ENCODE measurements at places on chromosomes 3 and 15. TPM values are rescaled to one million over a fixed set of nuclear protein-coding genes. Genes with fewer than 3 reads are reported as not detected.

DNA sequence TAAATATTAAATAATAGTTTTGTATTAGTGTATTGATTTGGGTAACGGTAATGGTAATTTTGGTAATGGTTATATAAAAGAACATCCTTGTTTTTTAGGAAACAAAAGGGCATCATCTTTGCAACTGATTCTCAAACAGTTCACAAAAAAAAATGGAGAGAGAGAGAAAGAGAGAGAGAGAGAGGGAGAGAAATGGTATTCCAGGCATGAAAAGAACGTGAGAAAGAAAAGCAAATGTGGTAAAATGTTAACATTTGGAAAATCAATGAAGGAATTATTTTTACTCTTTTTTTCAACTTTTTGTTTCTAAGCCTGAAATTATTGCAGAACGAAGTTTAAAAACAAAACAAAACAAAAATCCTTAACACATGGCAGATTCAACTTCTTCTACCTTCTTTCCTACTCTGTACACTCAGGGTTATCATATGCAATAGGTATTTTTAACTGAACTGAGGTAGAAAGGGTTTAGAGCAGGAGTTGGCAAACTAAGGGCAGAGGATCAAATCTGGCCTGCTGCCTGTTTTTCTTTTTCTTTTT, 2.2 kb upstream of the GLB1 start:
- no peak for DNase-seq

DNA sequence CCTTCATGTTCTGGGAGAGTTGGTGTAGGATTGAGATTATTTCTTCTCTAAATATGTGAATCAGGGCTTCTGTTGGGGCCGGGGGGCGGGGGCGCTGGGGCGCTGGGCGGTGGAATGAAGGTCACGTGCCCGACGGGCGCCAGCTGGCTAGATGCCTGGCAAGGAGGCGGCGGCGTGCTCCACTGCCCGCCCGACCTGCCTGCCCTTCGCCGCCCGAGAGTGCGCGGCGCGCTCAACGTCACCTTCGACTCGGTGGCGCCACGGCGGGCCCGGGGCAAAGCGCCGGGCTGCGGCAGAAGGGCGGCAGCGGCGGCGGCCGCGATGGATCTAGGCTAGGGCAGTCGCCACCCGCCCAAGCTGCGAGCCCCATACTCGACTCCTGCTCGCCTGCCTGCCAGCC, 47.0 kb upstream of the LHFPL4 start:
- no peak for DNase-seq

DNA sequence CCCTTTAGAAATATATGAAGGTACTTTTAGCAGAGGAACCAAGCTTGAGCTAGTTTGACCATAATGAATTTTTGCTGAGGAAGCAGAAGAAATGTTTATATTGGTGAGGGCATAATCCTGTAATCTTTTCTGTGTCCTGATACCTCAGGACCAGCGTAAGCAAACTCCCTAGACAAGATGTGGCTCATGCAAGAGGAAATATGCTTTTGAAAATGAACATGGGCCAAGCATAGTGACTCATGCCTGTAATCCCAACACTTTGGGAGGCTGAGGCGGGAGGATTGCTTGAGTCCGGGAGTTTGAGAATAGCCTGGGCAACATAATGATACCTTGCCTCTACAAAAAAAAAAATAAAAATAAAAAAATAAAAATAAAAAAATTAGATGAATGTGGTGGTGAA, 78.5 kb downstream of the PPARG start:
- DNase-seq, result no peak

DNA sequence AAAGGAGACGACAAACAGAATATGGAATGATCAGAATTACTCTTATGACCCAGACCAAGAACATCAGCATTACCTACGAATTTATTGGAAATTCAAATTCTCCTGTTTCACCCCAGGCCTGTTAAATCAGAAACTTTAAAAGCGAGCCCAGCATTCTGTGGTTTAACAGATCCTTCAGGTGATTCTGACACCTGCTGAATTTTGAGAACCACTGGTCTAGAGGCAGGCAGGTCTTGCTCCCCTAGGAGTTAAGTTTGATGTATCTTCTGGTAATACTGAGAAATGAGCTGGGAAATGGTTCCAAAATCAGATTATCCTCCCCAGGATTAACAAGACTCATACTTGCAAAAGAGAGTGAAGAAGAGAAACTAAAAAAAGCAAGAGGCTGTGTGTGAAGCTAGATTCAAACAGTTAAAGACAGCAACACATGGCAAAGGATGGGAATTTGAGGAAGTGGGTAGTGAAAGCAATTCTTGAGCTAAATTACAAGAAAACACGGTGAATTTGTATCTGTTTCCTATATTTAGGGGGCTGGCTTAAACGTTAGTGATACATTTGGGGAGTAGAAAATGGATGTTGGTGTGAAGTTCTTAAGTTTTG, 66.0 kb downstream of the FLNB start:
- DNase-seq, result no peak

DNA sequence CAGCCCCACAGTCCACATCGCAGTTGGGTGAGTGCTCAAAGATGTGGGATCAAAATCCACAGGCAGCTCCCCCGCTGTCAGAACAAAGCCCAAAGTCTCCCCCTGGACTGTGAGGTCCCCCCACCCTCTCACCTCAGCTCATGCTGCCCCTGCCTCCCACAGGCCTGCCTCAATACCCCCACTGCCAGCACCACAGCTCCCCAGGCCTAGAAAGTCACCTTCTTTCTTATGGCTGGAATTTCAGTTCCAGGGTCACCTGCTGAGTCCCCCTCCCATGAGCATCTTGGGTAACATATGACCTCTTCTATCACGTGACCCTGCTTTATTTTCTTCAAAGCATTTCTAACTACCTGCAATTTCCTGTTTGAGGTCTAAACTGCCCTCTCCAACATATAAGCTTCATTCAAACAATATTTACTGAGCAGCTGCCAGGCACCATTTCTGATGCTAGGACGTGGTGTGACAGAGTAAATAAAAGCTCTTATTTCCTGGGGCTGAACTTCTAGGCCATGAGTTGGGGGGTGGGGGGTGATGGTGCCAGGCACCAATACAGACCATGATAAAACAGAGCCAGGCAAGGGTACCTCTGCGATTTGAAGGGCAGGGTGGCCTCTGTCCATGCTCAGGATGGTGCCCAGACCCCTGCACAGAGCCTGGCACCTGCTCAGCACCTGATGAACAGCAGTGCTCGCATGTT, 2.4 kb upstream of the TMEM89 start:
- DNase-seq, result no peak

DNA sequence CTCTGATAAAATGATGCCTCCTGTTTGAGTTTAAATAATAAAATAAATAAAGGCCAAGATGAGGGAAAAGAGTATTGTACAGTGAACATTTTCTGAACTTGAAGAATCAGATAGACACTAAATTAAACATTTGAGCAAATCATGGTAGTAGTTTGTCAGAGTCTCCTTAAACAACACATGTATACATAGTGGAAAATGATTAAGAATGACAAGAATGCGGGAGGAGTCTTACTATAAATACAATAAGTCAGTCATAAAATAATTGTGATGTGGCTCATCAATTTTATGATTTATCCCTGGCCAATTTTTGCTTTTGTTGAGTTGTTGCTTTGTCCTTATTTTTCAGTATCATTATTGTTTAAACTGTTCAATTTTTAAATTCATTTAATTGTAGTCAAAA, 158.0 kb upstream of the TMC3 start:
- no peak for DNase-seq

DNA sequence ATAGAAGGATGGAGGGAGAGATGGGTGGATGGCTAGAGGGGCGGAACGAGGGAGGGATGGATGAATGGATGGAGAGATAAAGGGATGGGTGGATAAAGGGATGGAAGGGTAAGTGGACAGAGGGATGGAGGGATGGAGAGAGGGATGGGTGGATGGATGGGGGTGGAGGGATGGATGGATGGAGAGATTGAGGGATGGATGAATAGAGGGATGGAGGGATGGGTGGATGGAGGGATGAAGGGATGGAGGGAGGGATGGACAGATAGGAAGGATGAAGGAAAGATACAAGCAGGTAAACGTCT, 313.3 kb downstream of the UACA start:
- DNase-seq, result no peak

DNA sequence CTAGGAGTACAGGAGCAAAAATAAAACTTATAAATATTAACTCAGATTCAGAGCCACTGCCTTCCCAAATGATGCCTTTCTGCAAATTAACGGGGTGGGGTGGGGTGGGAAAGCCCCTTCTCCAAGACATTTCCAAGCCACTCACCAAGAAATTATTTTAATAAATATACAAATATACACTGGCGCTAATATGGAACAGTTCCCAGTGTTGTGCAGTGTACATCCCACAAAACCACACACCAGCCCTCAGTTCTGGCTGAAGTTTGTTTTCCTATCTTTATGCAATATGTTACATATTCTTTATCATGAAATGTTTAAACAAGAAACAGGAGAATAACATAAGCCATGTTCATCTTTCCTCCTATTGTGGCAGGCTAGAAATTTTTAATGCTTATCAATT, 53.0 kb upstream of the GYG1 start:
- DNase-seq, result no peak

Gene TTLL3
- 66.0 TPM for total RNA-seq

Gene CMSS1
- 18.4 TPM for total RNA-seq

Gene SCG5
- 2.4 TPM for total RNA-seq

Gene ZIC4
- not detected for total RNA-seq

DNA sequence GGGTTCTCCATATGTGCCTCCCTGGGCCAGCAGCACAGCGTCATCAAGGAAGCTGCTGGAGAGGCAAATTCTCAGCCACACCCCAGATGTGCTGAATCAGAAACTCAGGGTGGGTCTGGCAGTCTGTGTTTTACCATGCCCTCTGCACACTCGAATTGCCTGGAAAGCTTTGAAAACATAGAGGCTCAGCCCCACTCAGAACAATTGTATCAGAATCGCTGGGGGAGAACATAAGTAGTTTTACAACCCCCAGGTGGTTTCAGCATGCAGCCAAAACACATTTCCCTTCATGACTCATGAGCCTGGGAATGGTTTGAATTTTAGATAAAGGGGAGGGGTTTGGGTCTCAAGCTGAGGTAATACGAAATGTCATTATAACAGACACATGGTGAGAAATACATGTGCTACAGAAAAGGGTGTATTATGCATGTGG, 9.6 kb downstream of the TGM4 start:
- DNase-seq, result no peak

GRCh38 chr3:29319262-29319661, 38.4 kb downstream of the RBMS3 start:
- DNase-seq, result no peak

DNA sequence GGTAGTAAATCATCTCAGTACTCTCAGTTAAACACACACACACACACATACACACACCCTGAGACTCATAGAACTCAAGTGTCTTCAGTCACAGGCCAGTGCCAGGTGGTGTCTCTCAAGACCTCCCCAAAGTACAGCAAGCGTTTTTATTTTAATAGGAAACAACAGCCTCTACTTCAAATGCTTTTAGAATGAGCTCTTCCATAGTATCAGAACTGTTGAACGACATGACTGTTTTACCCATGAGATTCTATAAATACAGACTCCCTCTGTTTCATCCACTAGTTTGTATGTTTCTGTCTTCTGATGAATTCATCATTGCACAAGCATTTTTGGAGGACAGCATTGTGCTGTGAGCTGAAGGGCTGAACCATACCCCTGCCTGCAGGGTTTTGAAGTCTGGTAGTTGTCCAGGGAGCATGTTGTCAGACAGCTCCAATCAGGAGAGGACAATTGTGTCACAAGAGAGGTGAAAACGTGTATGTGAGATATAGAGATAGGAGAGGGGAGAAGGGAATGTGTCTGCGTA, 201.0 kb upstream of the BCL6 start:
- no peak for DNase-seq

DNA sequence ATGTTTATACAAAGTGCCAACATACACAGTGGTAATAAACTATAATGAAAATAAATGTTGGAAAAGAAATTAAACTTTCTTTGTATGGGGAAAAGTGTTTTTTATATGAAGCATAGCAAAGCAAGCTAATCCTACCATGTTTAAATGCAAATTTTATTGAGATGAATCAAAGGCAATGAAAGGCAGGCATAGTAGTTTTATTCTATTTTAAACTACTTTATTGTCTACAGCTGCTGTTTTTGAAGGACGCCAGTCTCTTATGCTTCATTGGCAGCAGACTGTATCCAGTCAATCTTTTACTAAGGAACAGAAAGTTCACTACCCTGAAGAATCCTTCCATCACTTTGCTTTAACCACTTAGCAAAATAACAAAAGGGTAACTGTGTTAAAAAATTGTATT, 761.0 kb downstream of the ROBO2 start:
- DNase-seq, result no peak

Gene FETUB
- not detected for total RNA-seq

Gene GHSR
- total RNA-seq, result not detected

DNA sequence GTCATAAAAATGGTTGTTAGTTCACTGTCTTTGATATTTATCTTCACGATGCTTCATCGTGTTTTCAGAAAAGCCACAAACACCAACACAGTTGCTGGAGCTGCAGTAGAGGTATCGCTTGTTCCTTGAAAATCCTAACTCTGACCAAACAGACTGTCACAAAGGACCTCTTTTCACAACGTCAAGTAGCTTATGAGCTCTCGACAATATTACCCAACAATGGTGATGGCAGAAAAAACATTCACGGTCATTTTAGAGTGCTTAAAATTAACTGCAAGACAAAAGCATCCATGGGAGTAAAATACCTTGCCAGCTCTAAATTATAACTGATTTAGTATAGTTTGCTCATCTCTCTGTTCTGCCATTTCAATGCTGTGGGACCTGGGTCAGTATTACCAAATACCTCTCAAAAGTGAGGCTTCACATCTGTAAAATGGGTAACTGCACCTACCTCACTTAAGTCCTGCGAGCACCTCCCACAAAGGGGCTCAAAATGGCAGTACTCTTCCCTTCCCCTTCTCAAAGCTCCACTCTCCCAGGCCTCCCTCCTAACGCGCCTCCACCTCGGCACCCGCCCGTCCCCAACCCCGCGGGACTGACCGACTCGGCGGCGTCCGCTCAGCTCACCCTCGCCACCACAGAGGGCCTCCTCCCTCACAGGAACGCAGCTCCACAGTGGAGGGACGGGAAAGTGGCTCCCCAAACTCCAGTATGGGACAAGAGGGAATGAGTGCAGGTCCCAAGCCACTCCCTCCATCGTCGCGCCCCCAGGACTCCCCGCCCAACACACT, 546 bp downstream of the TRIM59 start:
- DNase-seq, result no peak

Gene MESP1
- total RNA-seq, result not detected

Gene WDR93
- 0.27 TPM for total RNA-seq

GRCh38 chr3:15495461-15496340, 25.8 kb downstream of the COLQ start:
- DNase-seq, result no peak

Gene ABHD10
- total RNA-seq, result 23.8 TPM

Gene PLSCR4
- total RNA-seq, result not detected

Gene AGTR1
- not detected for total RNA-seq

Gene PRICKLE2
- not detected for total RNA-seq

Gene CHRNB4
- not detected for total RNA-seq

GRCh38 chr3:64117483-64117882, 94.2 kb upstream of the PSMD6 start:
- no peak for DNase-seq

Gene CAND2
- total RNA-seq, result 8.2 TPM

All from naive thymus-derived CD4-positive, alpha-beta T cell (primary cell).